ENCODE measurements at places on chromosomes 6 and 20.

- DNase-seq, result no peak
Observed at GRCh38 chr6:1216488-1216974, 95.4 kb upstream of the FOXQ1 start.

- DNase-seq, result no peak
Observed at GRCh38 chr6:17877895-17878440, 109.5 kb downstream of the KIF13A start.

DNA sequence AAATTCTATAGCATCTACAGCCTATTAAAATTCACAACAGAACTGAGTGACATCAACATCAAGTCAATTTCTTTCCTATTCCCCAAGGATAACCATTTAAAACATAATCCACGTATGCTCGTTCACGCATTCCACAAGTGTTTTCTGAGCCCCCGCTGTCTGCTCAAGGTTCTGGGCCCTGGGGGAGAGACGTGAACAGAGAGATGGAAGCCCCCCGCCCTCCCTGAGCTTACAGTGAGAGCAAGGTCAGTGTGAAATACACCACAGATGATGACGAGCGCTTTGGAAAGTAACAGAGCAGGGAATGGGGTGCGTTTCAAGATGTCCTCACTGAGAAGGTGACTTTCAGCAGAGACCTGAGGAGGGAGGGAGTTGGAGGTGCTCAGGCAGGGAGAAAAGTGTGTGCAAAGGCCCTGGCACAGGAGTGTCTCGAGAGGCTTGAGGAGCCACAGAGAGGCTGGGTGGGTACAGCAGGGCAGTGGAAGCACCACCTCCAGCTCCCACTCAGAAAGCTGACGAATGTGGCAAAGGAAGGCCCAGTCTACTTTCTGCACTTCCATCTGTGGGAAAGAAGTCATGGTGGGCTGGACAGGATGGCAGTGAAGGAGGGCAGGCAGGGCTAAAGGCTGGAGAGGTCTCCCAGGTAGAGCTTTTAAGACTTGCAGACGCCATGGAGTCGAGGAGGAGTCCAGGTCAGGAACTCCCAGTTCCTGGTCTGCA is 88.3 kb downstream of the DLL1 start:
- no peak for DNase-seq

DNA sequence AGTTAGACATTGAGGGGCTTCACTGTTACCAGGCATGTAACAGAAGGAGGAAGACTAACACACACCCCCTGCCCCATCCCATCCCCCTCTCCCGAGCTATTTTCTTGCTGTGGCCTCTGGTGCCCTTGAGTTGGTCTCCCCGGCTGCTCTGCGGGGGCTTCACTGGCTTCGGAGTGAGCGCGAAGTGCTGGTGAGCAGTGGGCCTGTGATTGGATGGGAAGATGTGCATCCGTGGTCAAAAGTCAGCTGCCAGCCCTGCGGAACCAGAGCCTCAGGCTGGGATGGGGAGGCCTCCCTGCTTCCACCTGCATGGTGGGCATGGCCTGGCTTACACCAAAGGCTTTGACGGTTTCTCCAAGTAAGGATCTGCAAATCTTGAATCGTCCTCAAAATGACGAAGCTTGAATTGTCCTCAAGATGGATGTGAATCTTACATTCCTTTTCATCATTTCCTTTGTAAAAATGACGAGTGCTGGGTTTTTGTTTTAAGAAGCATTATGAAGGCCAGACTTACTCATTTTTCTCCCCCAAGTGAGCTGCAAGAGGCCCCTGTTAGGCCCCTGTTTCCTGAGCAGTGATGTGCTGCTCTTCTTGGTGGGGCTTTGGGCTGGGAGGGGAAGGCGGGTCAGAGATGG is 23.7 kb downstream of the SPATA2 start:
- no peak for DNase-seq

GRCh38 chr6:2915150-2915549 is 12.0 kb upstream of the SERPINB9 start:
- DNase-seq, result no peak

DNA sequence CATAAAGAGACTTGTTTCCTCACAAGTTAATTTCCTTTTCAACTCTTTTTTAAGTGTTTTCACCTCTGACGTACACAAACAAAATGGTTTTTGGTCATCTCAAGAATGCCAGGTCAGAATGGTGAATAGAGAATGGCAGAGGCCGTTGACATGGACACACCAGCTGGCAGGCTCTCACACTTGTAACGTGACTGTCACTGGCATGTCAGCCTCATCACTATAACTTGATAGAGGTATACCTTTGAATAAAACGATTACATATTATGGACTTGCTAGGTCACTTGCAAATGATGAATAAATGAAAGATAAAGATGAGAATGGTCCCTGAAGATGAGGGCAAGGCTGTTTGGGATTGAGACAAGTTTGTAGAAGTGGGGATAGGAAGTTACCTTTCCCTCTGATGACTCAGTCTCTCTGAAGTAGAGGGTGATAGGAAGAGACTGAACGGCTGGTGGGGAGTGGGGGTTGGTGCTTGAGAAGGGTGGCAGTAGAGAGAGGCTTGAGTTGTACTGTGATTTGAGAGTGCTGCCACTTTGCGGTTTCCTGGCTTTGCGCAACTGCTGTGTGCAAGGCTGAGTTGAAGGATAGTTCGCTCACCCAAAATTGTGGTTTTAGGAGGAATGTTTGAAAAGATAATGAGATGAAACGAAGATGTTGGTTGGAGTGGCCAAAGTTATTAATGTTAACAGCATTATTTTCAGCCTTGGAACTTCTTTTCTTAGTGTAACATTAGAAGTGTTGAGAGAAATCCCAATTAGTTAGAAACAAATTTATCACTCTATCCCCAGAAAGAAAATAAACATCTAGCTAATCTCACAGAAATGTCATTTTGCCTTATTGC is 30.3 kb downstream of the TBPL1 start:
- DNase-seq, result no peak

DNA sequence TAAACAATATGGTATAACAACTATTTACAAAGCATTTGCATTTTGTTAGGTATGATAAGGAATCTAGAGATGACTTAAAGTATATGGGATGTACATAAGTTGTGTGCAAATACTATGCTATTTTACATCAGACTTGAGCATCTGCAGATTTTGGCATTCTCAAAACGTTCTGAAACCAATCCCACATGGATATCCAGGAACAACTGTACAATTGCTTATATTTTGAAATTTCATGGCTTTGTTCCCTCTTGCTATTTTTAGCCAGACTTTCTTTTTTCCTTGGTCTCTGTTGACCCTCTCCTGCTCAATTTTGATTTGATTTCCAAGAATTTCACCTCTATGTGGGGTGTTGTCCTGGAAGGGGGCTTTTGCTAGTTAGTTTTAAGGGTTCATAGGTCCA is 32.9 kb upstream of the UST start:
- DNase-seq, result no peak

GRCh38 chr20:20521736-20522135 is 153.8 kb downstream of the INSM1 start:
- no peak for DNase-seq

DNA sequence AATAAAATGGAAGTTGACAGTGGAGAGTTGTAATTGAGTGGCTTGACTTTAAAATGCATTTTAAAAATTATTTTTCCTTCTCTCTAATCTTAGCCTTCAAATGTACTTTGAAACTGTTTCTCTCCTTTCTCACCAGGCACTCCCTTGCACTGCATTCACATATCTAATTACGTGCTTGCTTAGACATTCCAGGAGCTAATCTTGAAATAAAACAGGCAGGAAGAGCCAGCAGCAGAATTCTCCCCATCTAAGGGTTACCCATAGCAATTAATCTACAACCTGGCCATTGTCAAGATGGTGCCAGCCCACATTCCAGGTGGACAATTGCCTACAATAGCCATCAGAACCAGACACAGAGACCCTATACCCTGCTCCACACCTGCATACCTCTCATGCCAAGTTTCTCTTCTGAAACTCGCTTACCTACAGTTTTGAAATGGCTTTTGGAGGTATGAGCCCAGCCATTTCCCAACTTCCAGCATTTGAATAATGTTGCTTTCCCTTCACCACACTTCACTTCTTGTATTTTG is 167.6 kb upstream of the GJE1 start:
- no peak for DNase-seq

DNA sequence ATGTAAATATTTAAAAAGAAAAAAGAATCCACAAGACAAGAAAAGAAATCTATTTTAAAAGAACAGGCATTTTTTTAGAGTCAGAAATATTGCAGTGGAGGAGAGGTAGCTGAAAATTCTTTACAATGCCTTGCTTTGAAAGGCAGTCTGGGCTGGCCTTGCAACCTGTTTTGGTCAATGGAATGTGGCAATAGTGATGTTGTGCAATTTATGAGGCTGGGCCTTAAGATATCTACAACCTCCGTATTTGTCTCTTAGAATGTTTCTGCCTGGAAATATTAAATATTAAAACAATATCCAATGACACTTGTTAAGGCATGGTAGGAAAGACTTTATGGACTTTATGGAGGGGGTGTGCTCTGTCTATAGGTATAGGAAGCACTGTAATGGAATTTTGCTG is 14.8 kb upstream of the SCGN start:
- DNase-seq, result no peak

DNA sequence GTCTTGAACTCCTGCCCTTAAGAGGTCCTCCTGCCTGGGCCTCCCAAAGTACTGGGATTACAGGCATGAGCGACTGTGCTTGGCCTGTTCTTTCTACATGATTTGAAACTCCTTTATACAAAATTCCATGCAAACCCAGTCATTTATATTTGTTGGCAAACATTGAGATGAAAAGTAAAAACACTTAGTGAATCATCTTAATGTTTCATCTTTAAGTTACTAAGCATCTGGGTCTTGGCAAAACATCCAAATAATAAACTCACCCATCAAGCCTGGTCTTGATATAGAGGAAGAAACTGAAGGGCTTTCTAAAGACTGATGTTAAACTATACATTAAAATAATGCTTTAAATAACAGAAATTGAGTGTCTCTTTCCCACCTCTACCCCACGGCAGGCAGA is 95.1 kb downstream of the FUT9 start:
- no peak for DNase-seq

DNA sequence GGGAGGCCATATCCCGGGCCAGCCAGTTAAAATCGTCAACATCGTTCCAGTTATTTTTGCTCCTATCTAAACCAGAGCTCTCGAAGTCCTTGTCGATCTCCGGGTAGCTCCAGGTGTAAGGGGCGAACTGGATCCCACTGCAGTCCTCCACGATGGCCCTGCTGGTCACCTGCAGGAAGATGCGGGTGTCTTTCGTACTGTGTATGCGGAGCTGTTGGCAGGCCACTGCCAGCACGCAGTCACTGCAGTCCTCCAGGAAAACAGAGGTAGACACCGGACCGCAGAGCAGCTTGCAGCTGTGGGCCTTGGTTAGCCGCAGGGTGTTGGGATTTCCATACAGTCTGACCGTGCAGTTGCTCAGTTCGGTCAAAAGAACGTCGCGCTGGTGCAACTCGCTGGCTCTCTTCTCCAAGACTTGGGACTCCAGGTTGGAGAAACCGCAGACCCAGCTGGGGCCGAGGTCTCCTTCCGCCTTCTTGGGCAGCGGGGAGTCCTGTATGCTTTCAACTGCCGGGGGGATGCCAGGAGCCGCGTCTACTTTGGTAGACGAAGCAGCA is 742 bp downstream of the TBCC start:
- DNase-seq, result peak; percentile 12

DNA sequence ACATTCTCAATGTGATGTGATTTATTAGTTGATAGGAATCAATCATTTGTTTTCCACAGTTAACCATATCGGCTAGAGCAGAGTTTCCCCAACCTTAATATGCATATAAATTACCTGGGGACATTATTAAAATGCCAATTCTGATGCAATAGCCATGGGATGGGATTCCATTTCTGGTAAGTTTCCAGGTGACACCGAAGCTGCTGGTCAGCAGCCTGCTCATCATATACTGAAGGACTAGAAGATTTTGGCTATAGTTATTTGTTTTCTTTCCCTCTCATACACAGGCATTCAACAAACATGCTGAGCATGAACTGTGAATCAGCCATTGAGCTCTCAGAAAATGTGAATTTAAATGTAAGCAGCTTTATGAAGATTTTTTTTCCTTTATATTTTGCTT is 35.8 kb downstream of the FBXO5 start:
- DNase-seq, result no peak

Measured in neuronal stem cell (in vitro differentiated cells).